ENCODE measurements at places on chromosomes 6 and 20. TPM values are rescaled to one million over a fixed set of nuclear protein-coding genes. Genes with fewer than 3 reads are reported as not detected.

GRCh38 chr20:33940666-33941065, 53.0 kb upstream of the RALY start:
- DNase-seq, result no peak
- no peak overlapping the region for H3K27ac ChIP-seq
- H3K36me3 ChIP-seq, result no peaks in the 10 kb centered on the region

Gene MYB
- not detected for total RNA-seq

DNA sequence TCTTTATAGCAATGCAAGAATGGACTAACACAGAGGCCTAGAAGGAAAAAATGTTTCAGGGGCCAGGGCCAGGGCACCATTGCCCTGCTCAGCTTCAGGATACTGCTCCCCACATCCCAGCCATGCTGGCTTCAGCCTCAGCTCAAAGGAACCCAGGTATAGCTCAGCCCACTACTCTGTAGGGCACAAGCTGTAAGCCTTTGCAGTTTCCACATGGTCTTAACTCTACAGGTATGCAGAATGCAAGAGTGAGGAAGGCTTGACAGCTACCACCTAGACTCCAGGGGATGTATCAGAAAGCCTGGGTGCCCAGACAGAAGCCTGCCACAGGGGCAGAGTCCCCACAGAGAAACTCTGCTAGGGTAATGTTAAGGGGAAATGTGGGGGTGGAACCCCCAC, 10.5 kb upstream of the TTK start:
- no peak overlapping the region for H3K27ac ChIP-seq
- no peaks in the 10 kb centered on the region for H3K36me3 ChIP-seq
- H3K4me3 ChIP-seq, result no peak overlapping the region

GRCh38 chr6:148461986-148462577, 119.4 kb downstream of the SASH1 start:
- no peaks in the 10 kb centered on the region for H3K4me1 ChIP-seq
- no peaks in the 10 kb centered on the region for H3K27me3 ChIP-seq
- DNase-seq, result no peak
- peak overlapping the region; percentile 54 for H3K27ac ChIP-seq

Measured in uterus (tissue), 4 donors.